ENCODE measurements at places on chromosomes 6 and 20. TPM values are rescaled to one million over a fixed set of nuclear protein-coding genes. Genes with fewer than 3 reads are reported as not detected.

SLC29A1 gene
- 24.0 TPM for total RNA-seq

TRIM31 gene
- total RNA-seq = not detected

OR2H1 gene
- total RNA-seq = not detected

MLN gene
- total RNA-seq = not detected

SLC35F1 gene
- total RNA-seq = not detected

CYP21A2 gene
- total RNA-seq = 0.72 TPM

MICB gene
- total RNA-seq = 42.8 TPM

DSP gene
- total RNA-seq = 0.11 TPM

RPS18 gene
- 3,300 TPM for total RNA-seq

POPDC3 gene
- total RNA-seq = not detected

ARHGAP40 gene
- not detected for total RNA-seq

SMPDL3A gene
- 0.17 TPM for total RNA-seq

PAX1 gene
- not detected for total RNA-seq

FOXA2 gene
- not detected for total RNA-seq

C6orf58 gene
- not detected for total RNA-seq

ETV7 gene
- total RNA-seq = 9.8 TPM

- no peak for DNase-seq
Measured at GRCh38 chr6:77461796-77462195, 1.5 kb downstream of the HTR1B start.

GRCh38 chr20:43554369-43554768 is 4.5 kb upstream of the SGK2 start:
- no peak for DNase-seq

GRCh38 chr20:17648791-17649730 is 33.0 kb downstream of the RRBP1 start:
- DNase-seq = peak; percentile 40

- no peak for DNase-seq
Measured at GRCh38 chr6:11486051-11486450, 51.5 kb upstream of the TMEM170B start.

GRCh38 chr6:42979523-42980177 is 669 bp upstream of the PEX6 start:
- no peak for DNase-seq

- DNase-seq = no peak
Measured at GRCh38 chr6:17501982-17502704, 98.0 kb upstream of the FAM8A1 start.

GRCh38 chr6:152416652-152417051 is 220.5 kb downstream of the SYNE1 start:
- DNase-seq = no peak

DNA sequence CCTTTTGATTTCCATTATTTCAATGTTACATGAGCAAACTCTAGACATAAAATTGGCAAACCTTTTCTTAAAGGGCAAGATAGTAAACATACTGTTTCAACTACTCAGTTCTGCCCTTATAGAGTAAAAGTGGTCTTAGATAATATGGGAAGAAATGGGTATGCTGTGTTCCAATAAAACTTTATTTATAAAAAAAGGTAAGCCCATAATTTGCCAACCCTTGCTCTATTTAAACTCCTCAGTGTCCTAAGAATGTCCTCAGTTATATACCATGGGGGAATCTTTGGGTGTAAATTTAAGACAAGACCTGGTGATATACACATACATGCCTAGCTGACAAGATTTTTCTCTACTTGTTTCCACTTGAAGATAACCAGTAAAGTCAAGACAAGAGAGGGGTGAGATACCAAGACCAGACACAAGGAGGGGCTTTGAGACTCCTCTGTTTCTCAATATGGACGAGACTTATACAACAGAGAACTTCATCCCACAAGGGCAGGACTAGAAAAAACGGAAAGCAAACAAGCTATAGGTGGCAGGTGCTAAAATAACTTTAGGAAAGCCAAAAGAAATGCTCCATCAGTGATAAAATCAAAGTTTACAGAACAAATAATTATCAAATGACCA is 10.5 kb downstream of the SNX3 start:
- DNase-seq = no peak

DNA sequence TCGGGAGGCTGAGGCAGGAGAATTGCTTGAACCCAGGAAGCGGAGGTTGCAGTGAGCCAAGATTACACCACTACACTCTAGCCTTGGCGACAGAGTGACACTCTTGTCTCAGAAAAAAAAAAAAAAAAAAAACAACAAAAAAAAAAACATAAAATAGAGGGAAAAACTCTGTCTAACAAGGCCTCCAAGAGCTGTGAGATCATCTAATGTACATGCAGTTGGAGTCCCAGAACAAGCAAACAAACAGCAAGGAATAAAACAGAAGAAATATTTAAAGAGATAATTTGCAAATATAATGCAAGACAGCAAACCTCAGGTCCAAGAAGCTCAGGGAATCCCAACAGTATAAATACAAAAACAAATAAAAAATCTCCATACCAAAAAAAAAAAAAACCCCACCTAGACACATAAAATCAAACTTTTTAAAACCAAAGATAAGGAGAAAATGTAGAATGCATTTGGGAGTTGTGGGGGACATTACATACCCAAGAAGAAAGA is 35.0 kb upstream of the CCR6 start:
- no peak for DNase-seq

DNA sequence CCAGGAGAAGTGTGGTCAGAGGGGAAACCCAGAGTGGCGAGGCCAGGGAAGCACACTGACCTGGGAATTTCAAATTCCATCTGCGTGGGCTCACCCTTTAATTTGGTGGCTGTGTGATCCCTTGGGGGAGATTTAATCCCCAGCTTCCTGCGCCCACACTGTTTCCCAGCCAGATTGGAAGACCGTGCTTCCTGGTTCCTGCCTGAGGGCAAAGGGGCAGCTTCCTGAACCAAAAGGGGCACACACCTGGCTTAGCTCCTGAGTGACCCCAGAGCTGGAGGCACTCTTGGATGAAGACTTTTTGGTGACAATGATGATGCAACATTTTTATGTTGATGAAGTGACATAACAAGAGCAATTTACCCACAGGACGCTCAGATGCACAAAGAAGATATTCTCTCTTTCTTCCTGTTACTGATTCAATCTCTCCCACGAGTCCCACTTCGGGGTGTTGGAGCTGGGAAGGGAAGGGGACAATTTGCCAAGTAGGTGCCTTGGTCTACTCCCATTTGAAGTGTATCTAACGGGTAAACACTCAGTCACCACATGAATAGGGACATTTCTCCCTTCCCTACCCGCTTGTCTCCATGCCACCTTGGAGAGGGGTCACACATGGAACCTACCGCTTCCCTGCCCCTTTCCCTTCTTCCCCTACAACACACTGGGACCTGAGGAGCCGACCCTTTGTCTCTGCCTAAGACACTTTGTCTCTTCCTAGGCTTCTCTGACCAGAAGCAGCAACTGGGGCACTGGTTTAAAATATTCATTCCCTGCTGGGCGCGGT is 28.6 kb upstream of the CDKN1A start:
- DNase-seq = no peak

- DNase-seq = no peak
Measured at GRCh38 chr6:12991435-12991834, 274.9 kb downstream of the PHACTR1 start.

- DNase-seq = no peak
Measured at GRCh38 chr20:23285536-23285935, 65.1 kb upstream of the NXT1 start.

- no peak for DNase-seq
Measured at GRCh38 chr6:134691180-134691579, 258.7 kb downstream of the ALDH8A1 start.

DNA sequence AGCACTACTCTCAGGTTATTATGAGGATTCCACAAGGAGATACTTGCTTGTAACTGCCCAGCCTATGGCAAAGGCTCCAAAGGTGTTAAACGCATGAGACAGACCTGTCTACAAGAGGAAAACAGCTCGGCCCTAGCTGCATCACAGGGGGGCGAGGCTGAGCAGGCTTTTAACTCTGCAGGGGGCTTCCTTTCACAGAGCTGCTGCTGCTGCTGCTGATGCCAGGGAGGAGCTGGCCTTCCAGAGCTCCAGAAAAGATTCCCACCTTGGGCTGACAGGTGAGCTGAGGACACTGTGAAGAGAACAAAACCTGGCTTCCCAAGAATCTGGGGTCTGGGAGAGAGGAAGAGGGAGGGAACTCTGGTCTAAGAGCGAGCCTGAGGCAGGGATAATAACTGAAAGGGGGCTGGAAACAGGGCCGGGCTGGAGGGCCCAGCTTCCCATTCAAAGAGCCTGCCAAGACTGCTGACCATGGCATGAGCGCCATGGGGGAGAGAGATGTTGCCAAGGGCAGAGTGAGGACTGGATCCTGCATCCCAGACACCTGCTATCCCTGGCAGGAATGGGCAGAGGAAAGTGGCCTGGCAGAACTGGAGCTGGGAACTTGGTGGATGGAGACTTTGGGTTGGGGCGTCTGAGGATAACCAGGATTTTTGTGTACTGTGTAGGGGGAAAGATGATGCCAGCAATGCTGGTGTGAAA is 211.1 kb upstream of the LRFN2 start:
- DNase-seq = no peak

- DNase-seq = no peak
Measured at GRCh38 chr20:48019940-48020339, 234.7 kb upstream of the SULF2 start.

DNA sequence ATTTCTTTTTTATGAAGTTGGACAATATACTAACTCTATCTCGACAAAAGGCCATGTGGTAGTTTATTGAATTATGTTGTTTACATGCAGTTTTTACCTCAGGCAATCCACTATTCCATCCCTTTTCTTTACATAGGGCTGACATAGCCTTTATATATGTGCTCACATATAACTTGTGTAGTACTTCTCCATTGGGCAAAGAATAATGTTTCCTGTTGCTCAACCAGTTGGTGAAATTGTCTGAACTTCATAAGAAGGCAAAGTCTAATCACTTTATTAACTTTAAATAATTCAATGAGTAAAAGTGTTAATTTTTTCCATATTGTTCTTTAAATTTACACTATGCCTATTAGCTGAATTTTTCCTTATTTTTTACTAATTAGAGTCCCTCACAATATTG is 1272.1 kb downstream of the EPHA7 start:
- no peak for DNase-seq

- no peak for DNase-seq
Measured at GRCh38 chr20:4604580-4604979, 117.1 kb upstream of the PRND start.

- DNase-seq = no peak
Measured at GRCh38 chr6:20572288-20572687, 38.0 kb downstream of the CDKAL1 start.

GRCh38 chr6:157020881-157021343 is 243.7 kb downstream of the ARID1B start:
- DNase-seq = no peak

DNA sequence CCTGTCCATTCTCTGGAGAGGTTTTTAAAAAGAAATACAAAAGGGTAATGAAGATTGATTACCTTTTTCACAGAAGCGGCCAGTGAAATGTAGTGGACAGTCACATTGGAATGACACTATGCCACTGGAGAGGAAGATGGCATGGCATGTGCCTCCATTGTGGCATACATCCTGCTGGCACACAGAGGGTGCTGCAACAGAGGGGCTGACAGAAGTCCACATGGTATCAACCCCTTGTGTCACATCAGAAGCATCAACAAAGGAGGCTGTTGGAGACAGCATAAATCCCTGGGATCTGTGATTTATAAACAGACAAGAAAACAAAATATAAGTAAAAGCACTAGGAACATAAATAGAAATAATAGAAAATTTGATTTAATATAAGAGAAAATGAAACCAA is 594.9 kb downstream of the PHF3 start:
- no peak for DNase-seq

Measured in activated naive CD8-positive, alpha-beta T cell treated with anti-CD3 and anti-CD28 coated beads, Interleukin-2, amount 10 ng/mL, durations not matched to agents 7 days and 5 days (primary cell).